NCI-H187 treated with DMSO at 0.1 percent for 48 hours (cell line): ENCODE measurements at places on chromosomes 2 and 18.

DNA sequence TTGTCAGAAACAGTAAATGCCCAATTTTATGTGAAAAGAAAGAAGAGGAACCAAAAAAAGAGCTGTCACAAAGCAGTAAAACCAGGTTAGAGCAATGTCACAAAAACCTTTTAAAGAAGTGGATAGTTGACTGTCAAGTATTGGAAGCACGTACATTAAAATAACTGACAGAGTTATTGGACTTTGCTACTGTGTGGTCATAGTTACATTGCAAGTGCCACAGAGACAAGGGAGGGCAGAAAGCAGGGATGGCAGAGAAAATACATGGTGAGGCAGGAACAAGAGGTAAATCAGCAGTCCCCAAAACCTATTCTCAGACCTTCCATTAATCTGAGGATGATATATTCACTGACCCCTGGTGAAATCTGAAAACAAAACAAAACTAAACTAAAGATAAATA lies 116.3 kb downstream of the LRP1B start:
- no peak for DNase-seq

- no peak for DNase-seq
These were observed 302.4 kb downstream of the PLCL1 start for GRCh38 chr2:198106621-198107385.

DNA sequence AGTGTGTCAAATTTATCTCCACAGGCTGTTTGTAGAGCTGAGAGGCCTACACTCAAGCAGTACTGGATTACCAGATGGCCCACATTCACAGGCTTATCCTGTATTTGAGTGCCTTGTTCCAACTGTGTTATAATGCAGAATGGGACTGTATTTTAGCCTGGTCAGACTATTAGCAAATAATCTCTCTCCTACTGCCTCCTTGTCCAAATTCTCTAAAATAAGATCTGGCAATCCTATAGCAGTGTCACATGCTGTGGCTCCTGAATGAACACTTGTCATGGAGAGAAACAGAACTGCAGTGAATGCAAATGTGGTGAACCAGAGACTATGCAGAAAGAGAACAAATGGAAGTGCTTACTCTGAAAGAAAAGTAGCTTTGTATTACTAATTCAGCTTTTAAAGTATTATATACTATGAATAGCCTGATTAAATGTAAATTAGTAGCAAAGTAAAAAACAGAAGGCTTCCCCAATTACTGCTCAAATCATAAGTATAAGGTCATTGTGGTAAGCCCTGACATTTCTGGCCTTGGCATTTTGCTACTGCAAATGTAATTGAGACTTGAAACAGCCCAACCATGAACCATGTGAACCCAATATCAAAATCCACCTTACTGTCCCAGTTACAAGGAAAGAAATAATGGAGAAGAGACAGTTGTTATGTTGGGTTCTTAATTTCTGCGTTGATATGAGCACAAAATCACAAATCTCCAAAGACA lies 80.0 kb downstream of the MAP4K3 start:
- DNase-seq: no peak

- DNase-seq: no peak
These were observed 38.2 kb downstream of the EFEMP1 start for GRCh38 chr2:55885127-55885943.

DNA sequence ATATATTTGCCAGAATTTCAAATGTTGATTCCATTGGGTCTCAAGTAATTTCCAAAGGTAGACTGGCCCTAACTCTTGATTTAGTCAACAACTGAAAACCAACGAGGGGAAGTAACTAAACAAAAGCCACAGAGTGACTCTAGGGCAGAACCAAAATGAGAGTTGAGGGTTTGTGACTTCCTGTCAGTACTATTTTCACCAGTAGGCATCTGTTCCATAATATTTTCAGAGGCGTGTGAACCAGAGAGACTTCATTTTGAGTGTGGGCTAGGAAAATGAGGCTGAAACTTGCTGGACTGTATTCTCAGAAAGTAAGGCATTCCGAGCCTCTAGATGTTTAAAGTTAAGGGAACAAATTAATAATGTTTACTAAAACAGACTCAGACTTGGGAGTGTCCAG lies 70.6 kb downstream of the GDF7 start:
- no peak for DNase-seq

- no peak for DNase-seq
These were observed 41.5 kb downstream of the SP140 start for GRCh38 chr2:230267059-230267458.

DNA sequence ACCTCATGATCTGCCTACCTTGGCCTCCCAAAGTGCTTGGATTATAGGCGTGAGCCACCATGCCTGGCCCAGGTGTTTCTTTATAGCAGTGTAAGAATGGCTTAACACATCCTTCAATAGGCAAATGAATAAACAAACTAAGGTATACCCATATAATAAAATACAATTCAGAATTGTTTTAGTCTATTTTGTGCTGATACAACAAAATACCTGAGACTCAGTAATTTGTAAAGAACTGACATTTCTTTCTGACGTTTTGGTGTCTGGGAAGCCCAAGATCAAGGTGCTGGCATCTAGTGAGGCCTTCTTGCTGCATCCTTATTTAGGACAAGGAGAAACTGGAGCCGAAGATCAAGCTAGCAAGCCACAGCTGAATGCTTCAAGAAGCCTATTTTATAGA lies 1372.1 kb upstream of the DDX18 start:
- no peak for DNase-seq

DNA sequence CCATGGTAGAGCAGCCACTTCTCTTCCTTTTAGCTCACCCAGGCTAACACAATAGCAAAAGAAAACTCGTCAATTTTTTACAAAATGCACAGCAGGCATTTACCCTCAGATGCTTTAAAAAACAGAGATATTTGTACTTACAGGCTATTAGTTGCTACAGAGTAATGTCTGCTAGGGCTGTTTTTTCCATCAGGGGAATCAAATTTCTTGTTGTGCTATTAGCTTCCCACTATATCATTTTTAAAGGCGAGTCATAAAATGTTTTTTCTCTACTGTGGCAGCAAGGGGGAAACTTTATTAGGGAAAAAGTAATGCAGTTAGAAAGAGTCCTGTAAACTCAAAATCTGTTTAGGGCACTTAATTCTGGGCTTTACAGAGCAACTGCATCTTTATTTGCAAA lies 277.9 kb upstream of the THSD7B start:
- no peak for DNase-seq

- no peak for DNase-seq
These were observed 101.7 kb upstream of the GATA6 start for GRCh38 chr18:22067682-22068081.

DNA sequence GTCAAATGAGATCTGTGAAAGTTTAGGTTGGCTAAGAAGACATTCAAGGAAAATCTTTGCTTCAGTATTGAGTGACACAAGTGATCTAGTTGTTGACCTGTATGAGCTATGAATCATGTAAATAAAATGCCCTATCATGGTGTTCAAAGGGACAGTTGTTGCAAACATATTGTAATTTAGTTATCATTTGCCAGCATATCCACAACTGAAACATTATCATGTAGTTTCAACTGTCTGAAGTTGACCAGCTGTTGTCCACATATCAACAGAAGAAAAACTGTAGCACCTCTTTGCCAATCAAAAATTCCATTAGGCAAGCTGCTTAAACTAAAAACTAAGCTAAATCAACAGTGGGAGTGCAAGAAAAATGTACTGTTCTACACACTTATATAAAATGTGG lies 527.1 kb upstream of the NRXN1 start:
- no peak for DNase-seq

DNA sequence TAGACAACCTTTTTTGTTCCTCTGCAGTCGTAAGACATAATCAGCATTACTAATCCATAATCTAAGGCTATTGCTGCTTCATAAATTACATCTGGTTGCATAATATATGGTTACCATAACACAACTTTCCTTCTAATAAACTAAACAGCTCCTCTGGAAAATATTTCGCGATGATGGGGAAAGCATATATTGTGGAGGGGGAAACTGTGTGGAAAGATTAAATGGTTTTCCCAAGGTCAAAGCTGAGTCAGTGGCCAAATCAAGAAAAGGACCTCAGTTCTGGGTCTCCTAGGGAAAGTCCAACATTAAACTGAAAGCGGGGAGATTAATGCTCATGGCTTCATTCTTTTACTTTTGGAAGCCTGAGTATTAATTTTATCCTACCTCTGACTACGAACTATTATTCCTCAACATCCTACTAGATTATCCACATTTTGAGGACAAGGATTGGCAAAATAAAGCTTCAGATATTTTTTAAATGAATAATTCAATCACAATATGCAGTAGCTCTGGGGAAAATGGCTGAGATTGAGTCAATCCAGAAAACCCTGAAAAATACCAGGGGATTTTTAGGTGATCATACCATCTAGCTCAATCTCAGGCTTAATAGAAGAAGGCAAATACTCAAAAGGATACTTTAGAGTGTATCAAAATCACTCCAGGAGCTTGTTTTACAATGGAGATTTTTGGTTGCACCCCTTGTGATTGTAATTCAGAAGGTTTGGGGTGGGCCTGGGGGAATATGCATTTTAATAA lies 33.8 kb upstream of the STK17B start:
- DNase-seq: no peak

- no peak for DNase-seq
These were observed 831.3 kb downstream of the CPS1 start for GRCh38 chr2:211387734-211388133.

DNA sequence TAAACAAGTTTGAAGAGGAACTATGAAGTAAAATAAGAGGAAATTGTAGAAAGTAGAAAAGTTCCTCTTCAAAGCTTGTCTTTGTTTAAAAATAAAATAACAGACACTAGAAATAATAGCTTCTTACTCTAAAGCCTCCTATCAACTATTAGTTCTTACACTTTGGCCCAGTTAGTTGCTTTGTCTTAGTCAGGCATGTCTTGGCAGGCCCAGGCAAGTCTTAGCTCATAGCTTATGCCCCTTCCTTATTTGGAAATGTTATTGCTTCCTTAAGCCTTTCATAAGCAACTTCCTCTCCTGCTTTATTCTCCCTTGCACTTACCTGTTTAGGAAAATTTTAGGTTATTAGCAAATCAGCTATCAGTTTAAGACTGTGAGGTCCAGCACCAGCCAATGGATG lies 950.6 kb upstream of the LRATD1 start:
- DNase-seq: no peak

DNA sequence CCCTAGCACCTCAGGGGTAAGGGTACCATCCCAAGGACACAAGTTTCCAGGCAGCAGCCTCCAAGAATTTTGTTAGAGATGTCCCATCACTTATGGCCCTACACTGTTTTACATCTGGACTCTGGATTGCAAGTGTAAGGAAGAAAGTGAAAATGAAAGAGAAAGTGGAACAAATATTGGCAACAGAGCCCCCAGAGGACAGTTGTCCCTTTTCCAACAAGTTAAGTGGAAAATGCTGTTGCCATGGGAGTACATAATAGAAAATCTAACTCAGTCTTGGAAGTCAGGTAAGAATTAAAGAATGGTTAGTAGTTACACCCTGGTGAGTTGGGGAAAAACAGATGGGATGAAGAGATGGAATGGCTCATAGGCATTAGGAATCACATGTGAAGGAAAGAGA lies 50.6 kb downstream of the TTC21B start:
- DNase-seq: no peak
